Mesothelial cell of epicardium (in vitro differentiated cells): ENCODE measurements at places on chromosomes 7 and 10. TPM values are rescaled to one million over a fixed set of nuclear protein-coding genes. Genes with fewer than 3 reads are reported as not detected.

DNA sequence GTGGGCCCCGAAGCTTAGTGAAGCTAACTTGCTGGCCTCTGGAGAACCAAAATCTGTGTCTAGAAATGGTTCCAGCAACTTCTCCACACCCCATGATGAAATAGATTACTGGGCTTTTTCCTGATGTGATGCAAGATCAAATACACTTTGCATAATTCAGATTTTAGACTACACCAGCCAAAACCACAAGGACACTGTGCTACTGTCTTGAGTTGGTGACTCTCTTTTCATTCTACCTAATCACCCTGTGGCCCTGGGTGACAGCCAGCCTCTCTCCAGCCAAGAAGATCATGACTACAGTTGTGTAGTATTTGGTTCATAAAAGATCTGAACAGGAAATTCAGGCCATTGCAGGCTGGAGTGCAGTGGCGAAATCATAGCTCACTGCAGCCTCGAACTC lies 22.2 kb downstream of the AZGP1 start:
- DNase-seq = no peak

GRCh38 chr7:88985295-88985694 lies 189.8 kb upstream of the TEX47 start:
- DNase-seq = no peak

- DNase-seq = no peak
Observed at GRCh38 chr7:39493934-39494333, 72.3 kb upstream of the YAE1 start.

Gene YKT6
- total RNA-seq = 80.6 to 85.0 TPM (median 83.7 TPM) in 3 replicates

Gene HSPA12A
- 10.7 to 13.7 TPM (median 11.8 TPM) in 3 replicates for total RNA-seq
